ENCODE measurements at places on chromosomes 6 and 20. TPM values are rescaled to one million over a fixed set of nuclear protein-coding genes. Genes with fewer than 3 reads are reported as not detected.

Gene PNLDC1
- total RNA-seq = 0.24 TPM

Gene TBC1D22B
- 10.7 TPM for total RNA-seq

DNA sequence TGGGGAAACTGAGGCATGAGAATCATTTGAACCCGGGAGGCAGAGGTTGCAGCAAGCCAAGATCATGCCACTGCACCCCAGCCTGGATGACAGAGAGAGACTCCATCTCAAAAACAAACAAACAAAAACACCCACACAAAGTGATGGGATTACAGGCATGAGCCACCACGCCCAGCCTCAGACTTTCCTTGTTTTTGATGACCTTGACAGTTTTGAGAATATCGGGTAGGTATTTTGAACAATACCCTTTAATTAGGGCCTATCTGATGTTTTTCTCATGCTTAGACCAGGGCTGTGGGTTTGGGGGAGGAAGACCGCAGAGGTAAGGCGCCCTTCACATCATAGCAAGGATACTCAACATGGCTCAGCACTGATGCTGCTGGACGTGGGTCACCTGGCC lies 63.4 kb downstream of the ADNP start:
- H3K4me3 ChIP-seq = no peak overlapping the region
- H3K4me1 ChIP-seq = peaks cover 17% of the 10 kb centered on the region
- H3K36me3 ChIP-seq = peaks cover 40% of the 10 kb centered on the region
- H3K27me3 ChIP-seq = no peaks in the 10 kb centered on the region

DNA sequence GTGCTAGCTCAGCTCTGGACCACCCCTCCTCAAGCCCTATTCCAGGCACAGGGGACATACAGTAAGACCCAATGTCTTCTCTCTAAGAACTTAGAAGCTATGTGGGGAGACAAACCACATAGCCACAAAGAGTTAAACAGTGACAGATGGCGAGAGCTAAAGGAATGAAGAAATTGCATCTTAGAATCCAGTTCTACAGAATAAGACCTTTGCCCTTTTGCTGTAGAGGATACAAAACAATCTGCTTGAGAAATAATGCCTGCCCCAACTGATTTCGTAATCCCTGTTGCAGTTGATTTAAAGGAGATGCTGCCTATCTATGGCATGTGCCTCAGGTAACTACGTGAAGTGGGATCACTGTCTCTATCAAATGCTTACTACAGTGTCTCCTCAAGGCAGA lies 31.2 kb downstream of the TNFRSF21 start:
- no peak for DNase-seq
- H3K27me3 ChIP-seq = no peaks in the 10 kb centered on the region
- H3K4me1 ChIP-seq = no peaks in the 10 kb centered on the region
- no peak overlapping the region for H3K4me3 ChIP-seq

DNA sequence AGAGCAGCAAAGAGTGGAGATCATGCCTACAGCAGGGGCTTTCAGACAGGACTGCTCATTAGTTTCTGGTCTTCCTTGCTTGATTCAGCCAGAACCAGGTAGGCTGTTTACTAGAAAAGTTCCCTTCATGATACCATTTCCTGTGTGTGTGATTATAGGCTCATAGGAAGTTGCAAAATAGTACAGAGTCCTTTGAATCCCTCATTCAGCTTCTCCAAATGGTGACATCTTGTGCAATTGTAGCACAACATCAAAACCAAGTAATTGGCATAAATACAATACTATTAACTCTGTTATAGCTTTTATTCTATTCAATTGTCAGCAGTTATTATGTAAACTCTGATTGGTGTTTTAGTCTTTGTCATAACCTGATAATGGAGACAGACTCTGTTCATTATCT lies 347.3 kb upstream of the CDH4 start:
- H3K4me1 ChIP-seq = no peaks in the 10 kb centered on the region
- H3K4me3 ChIP-seq = no peak overlapping the region
- H3K27ac ChIP-seq = no peak overlapping the region
- no peaks in the 10 kb centered on the region for H3K36me3 ChIP-seq
- no peak for DNase-seq
- H3K27me3 ChIP-seq = no peaks in the 10 kb centered on the region

DNA sequence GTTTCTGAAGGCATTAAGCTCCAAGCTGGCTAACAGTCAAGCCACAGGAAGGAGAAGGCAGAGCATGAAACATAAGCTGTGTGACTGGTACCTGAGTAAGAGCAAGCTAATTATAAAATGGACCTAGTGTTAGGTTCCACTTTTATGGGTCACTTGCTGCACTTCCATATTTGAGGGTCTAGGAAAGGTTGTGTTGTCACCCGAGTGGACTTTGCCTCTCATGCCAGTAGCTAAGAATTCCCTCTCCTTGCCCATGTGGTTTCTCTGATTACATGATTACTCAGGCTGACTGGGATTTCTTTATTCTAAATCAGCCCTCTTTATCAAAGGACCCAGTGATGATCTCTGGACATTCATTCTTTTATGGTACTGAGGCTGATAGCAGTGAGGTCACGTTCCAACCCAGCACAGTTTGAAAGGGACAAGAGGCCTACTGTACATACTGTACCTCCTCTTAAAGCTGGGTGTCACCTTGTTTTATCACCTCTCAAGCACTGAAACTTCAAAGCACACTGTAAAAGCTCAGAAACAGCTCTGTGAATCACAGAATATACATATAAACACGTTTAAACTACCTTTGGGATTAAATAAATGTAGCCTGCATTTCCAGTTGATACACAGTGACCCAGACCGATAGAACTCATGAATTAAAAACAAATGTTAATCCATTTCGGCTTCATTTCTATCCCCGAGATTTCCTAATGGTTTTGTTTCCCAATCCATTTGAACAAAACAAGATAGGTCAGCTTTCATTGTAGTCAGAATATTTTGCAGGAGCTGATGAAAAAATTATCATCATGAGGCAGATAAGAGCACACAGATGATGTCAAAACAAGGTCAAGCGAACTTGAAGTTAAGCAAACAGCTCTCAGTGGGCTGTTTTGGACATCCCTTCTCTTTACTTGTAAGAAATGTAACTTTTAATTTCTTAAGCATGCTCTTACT lies 96.5 kb downstream of the ALDH8A1 start:
- no peaks in the 10 kb centered on the region for H3K4me1 ChIP-seq
- H3K27ac ChIP-seq = no peak overlapping the region
- H3K27me3 ChIP-seq = peaks cover 12% of the 10 kb centered on the region

All from activated B cell treated with CpG ODN at 0.5 μM for 24 hours (primary cell).